ENCODE measurements at places on chromosomes 2 and 18. TPM values are rescaled to one million over a fixed set of nuclear protein-coding genes. Genes with fewer than 3 reads are reported as not detected.

Gene EHD3
- total RNA-seq, result 0.86 TPM

Gene CTNNA2
- total RNA-seq, result not detected

Gene C1GALT1C1L
- 0.27 TPM for total RNA-seq

Gene ASB18
- not detected for total RNA-seq

Gene CD8B2
- not detected for total RNA-seq

Gene KIAA2012
- not detected for total RNA-seq

Gene SERPINB12
- not detected for total RNA-seq

Gene AGXT
- total RNA-seq, result not detected

Gene GALNT14
- 4.6 TPM for total RNA-seq

Gene LIMS3
- 1.5 TPM for total RNA-seq

Gene LRRTM4
- not detected for total RNA-seq

Gene KIF1A
- not detected for total RNA-seq

Gene STARD6
- total RNA-seq, result not detected

Gene EPB41L3
- not detected for total RNA-seq

Gene DCDC2C
- total RNA-seq, result not detected

Gene IL37
- total RNA-seq, result not detected

Gene SOX11
- not detected for total RNA-seq

Gene PARD3B
- total RNA-seq, result 11.6 TPM

- DNase-seq, result no peak
Measured at GRCh38 chr2:239307221-239307569, 93.6 kb downstream of the HDAC4 start.

- DNase-seq, result peak; percentile 21
Measured at GRCh38 chr2:60025496-60025895, 528.0 kb downstream of the BCL11A start.

DNA sequence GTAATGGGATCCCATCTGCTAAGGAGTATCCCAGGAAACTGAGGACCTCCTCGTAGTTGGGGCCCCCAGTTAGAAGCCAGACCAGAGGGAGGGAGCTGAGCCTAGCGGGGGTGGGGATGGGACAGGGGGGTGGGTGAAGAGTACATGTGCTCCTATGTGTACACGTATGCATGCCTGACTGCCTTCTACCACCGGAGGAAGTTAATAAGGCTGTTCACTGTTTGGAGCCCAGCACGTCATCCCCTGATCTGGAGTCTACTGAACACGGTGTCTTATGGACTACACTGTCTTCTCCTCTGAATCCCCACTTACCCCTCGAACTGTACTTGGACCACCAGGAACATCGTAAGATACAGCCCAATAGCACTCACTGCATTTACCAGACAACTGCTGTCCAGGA lies 68.5 kb downstream of the SFXN5 start:
- DNase-seq, result no peak

- peak; percentile 12 for DNase-seq
Measured at GRCh38 chr2:18085593-18085992, 207.1 kb downstream of the KCNS3 start.

DNA sequence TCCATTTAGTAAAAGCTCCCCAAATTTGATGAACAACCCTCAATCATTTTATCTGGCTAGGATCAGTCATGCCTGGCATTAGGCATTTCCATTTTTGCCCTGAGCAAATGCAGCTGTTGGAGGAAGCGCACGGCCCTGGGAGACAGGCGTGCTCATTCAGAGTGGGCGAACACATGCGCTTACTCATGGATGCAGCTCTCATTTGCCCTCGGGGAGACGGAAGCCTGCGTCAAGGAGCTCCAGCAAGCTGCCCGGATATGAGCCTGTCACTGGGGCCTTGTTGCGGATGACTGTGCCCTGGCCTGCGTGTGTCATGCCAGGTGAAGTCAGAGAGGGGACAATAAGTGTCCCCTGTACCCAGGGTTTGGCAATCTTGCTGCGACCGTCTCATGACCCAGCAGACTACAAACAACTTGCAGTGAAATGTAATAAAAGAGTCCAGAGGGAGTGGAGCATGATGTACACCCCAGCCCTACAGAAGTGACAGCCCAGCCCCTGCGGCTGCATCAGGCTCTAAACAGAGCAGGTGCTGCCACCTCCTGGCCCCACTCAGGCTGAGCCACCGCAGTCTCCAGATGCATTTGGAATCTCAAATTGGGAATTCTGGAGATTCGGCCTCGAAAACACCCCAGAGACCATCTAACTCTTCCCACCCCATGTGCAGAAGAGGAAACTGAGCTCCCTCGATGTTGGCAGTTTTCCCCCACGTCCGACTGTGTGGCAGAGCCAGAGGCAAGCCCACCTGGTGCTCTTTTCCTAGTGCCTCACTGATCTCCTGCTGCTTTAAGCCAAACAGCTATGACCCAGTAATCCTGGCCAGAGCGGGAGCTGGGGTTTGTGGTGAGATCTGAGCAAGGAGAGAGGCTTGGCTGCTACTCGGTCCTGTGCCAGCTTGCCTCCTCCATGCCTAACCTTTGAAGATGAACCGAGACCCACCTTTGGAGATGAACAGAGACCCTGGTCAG lies 105.0 kb upstream of the ALK start:
- DNase-seq, result peak; percentile 79

GRCh38 chr2:45909677-45910191 lies 258.3 kb downstream of the PRKCE start:
- peak; percentile 87 for DNase-seq

DNA sequence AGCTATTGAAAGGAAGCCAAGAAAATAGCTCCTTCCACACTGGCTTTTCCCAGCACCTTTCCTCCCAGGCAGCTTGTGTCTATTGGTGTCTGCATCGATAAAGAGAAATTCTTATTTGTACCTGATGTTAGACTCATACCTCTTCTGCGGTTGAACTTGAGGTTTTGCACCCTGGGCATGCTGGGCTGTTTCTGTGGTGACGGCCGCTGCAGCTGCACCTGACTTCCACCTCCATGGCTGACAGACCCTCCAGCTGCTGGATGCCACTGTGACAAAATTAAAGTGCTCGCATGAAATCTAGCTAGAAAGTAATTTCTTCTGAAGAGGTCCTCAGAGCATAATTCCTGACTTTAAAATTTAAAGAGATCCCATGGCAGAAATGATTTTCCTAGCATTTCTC lies 6.6 kb downstream of the FECH start:
- no peak for DNase-seq

DNA sequence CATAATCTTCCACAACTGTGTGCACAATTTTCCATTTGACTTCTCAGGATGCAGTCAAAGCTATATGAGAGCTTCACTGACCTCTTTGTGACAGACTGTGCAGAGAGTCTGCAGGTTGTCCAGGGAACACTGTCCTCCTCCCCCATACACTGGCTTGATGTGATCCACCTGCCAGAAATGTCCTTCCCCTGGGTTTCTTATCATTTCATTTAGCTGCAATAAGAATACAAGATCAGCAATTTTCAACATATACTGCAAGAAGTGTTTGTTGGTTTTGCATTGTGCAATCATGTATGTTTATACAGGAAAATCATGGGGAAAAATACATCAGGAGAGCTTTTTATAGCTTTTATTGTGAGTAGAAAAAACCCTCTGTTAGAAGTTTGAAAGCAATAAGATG lies 150.7 kb downstream of the RAB3GAP1 start:
- no peak for DNase-seq

DNA sequence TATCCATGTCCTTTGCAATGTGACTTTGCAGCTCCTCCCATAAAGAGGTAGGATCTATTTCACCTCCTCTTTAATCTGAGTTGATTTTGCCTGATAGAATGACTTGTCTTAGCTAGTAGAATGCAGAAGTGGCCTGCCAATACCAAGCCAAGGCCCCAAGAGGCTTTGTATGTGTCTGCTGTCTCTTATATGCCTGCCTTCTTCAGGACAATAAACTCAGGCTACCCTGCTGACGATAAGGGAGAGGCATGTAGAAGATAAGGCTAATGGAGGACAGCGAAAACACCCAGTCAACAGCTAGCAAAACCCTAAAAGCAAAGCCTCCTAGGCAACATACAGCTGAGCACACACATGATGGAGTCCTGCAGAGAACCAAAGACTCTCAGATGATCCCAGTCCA lies 1.8 kb upstream of the ZC3H8 start:
- no peak for DNase-seq

GRCh38 chr2:227782804-227783203 lies 30.8 kb upstream of the CCL20 start:
- no peak for DNase-seq

DNA sequence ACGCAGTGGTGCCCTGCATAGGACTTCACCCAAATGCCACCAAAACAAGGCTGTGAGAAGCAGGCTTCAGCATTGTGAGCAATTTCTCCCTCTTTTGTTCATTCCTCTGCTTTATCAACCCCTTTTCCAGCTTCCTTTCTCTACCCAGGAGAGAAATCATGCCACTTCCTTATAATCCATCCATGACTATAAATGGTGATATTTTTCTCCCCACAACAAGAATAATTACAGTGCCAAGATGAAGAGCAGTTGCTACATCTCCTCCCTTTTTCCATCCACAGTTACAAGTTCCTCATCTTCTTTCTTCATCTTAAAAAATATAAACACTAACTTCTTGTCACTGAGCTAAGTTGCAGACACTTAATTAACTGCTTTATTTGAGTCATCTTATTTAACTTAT lies 167.2 kb downstream of the ANTXR1 start:
- no peak for DNase-seq

DNA sequence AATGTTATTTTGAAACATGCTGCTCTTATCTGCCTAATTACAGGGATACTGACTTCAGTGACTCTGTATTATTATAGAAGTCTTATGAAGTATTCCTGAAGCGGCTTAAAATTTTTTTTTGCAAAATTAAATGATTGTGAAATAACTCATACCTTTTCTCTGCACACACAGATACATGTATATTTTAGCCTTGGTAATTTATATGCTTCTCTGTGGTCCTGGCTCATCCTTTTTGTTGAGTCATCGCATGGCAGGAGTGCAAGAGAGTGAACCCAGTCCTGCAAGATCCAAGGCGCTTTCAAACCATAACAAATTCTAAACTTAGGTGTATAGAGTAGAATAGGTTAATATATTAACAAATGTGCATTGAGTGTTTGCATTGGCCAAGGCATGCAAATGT lies 8.6 kb downstream of the CCNT2 start:
- DNase-seq, result peak; percentile 69

- peak; percentile 27 for DNase-seq
Measured at GRCh38 chr2:14907014-14907612, 274.6 kb downstream of the LRATD1 start.

DNA sequence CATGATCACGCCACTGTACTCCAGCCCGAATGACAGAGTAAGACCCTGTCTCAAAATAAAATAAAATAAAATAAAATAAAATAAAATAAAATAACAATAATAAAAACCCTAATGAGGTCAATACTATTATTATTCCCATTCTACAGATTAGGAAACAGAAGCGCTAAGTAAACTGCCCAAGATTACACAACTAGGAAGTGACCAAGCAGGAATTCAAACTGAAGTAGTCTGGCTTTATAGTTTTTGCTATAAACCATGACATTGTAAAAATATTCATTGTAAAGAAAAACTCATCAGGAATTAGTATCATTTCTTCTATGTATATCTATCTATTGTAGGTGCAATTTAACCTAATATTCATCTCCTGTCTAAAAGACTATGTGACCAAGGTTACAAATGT lies 1.2 kb downstream of the PLEKHM3 start:
- DNase-seq, result no peak

GRCh38 chr2:43566461-43566729 lies 29.4 kb downstream of the THADA start:
- DNase-seq, result no peak

GRCh38 chr2:151905963-151906632 lies 77.9 kb upstream of the ARL5A start:
- no peak for DNase-seq

DNA sequence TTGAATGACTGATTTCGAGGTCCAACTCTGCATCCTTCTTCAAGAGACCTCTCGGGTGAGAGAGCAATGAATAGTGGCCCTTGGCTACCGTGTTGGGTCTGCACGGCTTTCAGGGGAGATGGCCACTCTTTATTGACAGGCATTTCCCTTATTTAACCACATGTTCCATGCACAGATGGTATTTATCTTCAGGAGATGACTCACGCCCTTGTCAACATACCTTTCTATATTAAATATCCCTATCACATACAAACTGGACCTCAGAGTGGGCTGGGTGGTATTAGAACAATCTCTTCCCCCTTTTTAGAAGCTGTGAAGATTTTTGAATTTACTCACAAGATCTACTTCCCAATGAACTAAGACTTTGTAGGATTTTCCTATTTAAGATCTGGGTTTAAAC lies 109.6 kb upstream of the CDC42EP3 start:
- peak; percentile 55 for DNase-seq

DNA sequence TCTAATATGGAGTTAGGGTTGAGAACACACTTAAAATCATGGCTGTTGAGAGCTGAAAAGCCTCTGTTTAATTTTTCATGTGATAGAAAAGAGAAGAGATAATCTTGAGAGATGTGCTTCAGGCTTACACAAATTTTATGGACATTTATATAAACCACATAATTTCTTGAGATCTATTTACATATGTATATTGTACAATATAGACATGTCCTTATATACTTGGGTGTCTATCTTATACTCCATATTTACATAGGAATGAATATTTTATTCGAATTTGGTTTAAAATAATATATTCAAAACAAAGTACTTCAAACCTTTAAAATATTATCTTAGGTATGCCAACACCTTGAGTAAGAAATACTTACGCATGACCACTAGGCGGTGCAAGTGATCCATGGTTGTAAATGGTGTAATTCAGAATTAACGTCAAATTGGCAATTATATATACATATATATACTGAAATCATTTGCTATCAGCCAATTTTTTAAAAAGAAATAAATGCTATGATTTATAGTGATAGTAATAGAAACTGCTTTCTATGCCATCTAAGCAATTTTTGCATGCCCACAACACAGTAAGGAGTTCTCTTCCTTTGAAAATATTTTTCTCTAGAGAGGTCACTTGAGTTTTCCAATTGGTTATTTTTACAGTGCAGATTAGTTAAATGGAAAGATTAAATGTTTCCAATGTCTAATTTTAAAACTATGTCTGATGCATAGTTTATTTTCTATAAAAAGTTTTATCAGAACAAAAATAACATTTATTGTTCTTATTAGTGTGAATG lies 37.6 kb upstream of the SPAG16 start:
- peak; percentile 62 for DNase-seq

GRCh38 chr18:55047546-55047945 lies 88.3 kb upstream of the CCDC68 start:
- no peak for DNase-seq

- no peak for DNase-seq
Measured at GRCh38 chr2:159010340-159010739, 41.9 kb downstream of the TANC1 start.

DNA sequence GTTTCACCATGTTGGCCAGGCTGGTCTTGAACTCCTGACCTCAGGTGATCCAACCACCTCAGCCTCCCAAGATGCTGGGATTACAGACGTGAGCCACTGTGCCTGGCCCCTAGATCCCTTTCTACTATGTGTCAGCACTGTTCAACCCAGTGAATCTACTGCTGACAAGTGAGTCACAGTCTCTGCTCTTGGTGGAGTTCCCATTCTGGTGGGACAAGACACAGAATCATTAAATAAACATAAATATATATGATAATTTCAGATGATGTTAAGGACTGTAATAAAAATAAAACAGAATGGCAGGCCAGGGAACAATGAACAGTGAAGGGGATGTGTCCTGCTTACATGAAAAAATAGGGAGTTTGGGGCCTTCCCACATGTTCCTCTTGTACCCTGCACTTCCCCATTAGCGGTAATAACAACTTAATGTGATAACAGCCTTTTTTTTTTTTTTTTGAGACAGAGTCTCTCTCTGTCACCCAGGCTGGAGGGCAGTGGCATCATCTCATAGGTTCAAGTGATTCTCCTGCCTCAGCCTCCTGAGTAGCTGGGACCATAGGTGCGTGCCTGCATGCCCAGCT lies 112.2 kb downstream of the CPO start:
- DNase-seq, result no peak

GRCh38 chr2:10661846-10662245 lies 27.9 kb downstream of the NOL10 start:
- DNase-seq, result no peak

GRCh38 chr2:102520009-102520408 lies 47.0 kb downstream of the SLC9A4 start:
- peak; percentile 54 for DNase-seq

Data from MCF 10A (cell line).